CD4-positive, alpha-beta T cell treated with Interleukin-6 for 4 hours (primary cell): ENCODE measurements at places on chromosomes 11 and 22.

DNA sequence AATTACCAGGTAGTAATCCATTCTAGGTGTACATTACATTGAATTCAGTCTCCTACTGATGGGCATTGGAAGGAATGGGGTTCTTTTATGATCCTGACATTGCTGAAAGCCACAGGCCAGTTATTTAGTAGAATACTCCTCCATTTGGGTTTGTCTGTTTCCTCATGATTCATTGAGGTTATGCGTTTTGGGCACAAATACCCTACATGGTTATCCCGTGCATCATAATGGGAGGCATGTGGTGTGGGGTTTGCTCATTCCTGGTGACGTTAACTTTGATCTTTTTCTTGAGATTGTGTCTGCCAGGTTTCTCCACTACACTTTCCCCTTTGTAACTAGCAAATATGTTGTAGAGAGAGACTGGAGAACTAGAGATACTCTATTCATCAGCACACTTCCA, 5.5 kb downstream of the FOLR3 start:
- DNase-seq, result peak; percentile 5

GRCh38 chr11:82906236-82906635, 4.7 kb downstream of the DDIAS start:
- no peak for DNase-seq

- no peak for DNase-seq
These were observed 18.9 kb downstream of the BCR start for GRCh38 chr22:23199159-23199558.

- DNase-seq, result no peak
These were observed at the start of gene MS4A1 for GRCh38 chr11:60455531-60456042. MS4A1 (plus strand) TSS chr11:60455847; CDS start chr11:60462375, 6,528 bp downstream.

DNA sequence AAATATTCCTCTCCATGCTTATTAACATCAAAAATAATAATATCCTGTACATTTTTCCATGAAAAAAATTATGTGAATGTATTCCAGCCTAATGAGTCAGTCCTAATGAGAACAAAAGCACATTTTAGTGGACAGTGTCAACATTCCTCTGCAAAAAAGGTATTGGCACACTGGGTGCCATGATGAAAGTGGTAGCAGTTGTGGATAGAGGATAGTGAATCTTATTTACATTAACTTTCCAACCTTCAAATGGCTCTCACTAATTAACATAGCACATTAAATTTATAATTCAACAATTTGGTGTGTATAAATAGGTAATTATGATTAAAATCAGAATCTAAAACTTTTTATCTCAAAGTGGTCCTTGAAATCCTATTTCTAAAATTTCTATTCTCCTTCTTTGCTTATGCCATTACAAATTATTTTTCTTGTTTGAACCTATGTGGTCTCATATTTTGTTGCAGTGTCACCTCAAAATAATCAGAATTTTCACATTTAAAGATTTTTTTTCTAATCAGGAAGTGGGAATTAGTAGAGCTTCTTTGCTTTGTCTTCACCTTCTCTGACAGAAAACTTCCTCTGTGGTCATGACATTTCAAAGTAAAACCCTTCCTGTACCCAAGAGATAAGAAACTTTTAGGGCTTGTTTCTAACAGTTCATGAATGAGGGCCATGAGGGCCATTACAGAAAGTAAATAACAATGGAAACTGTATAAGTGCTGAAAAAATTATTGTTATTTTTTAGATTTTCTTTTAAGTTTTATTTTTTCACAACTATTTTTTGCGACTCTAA, 18.7 kb downstream of the SOX6 start:
- no peak for DNase-seq

GRCh38 chr11:29452146-29452545, 564.7 kb downstream of the KCNA4 start:
- no peak for DNase-seq

DNA sequence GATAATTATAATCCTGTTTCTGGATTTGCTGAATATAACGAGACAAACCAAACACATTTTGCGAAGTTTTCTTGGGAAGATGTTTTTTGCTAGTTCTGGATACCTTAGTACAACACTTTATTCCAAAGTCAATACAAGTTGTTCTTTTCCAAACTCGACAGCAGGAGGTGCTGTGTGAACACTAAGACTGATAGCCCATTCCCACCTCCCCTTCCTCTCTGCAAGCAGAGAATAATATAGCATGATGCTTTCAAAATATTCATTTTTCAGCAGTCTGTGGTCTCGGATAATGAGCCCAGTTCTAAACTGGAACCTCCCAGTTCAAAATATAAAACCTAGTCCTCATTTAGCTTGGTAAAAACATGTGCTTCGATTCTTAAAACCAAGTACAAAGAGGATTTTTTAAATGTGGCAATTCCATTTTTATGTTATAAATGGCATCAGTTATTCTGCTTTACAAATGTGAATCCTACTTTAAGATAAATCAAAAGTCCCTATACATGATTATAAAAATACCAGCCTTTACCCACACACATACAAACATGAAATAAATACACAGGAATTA, 129.1 kb downstream of the DCDC1 start:
- peak; percentile 42 for DNase-seq

DNA sequence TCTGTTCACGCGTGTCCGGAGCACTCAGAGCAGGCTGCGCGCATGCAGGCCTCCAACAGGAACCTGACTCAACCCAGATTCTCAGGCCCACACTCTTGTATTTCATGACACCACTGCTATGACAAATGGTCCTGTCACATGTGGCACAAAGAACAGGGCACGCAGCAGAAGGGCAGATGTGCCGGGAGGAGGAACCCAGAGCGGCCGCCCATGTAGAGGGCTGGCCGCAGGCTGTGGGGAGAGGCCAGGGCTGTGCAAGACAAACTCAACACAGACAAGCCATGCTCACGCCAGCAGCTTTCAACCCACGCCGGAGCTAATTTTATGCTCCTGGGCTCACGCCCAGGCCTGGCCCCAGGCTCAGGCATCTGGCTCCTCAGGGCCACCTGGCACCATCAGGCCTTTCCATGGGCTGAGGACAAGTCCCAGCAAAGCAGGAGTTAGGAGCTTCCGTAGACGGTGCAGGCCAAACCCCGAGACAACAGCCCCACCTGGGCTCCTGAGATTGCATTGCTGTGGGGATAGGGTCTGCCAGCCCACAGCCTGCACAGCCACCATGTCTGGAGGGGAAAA, 40.0 kb downstream of the DUSP8 start:
- no peak for DNase-seq
